ENCODE measurements at places on chromosomes 16 and 17.

GRCh38 chr17:67519801-67520251, 142.7 kb downstream of the PITPNC1 start:
- no peak for DNase-seq

GRCh38 chr17:64146418-64147109, 16.6 kb upstream of the ERN1 start:
- peak; percentile 73 for DNase-seq

DNA sequence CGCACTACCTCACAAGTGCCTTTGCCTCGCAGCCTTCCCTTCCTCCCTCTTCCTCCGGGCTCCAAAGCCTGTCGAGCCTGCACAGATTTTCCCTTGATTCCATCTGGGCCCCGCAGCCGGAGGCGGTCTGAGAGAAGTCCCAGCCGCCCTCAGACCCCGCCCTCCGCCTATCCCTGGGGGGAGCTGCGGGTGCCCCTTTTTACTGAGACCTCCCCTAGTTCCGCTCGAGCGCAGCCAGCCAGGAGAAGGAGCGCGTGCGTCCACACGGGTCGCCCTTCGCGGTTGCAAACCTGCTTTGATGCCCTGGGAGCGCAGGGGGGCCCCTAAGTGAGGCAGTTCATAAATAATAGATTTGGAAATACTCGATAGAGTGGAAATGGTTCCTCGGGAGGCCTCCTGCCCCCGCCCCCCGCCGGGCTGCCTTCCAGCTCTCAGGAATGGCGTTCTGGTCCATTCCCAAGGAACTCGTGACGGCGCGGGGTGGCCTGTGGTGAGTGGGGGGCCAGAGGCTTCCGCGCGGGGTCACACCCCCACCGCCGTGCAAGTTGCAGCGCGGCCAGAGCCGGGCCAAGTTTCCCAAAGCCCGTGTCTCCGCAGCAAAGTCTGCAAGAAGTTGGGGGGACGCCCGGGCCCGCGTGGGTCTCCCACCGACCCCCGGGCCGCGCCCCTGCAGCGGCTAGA, 610 bp downstream of the C16orf74 start:
- peak; percentile 55 for DNase-seq

- DNase-seq = no peak
Observed at GRCh38 chr16:17211797-17212196, 259.0 kb downstream of the XYLT1 start.

GRCh38 chr17:6041246-6041645, 28.9 kb upstream of the WSCD1 start:
- no peak for DNase-seq

DNA sequence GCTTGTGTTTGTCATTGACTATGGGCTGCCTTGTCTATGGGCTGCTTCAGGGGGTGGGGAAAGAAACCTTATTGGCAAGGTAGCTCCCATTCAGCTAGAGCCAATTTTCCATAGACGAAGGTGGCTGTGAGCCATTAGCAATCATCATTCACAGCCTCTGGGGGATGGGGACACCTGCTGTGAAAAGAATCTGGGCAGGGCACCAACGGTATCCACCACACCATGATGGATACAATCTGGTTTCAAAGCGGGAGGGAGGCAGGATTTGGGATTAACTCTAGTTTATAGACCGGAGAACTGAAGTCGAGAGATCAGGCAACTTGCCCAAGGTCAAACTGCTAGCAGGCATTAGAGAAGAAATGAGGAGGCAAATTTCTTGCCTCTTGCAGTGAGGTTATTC, 182.3 kb downstream of the SHISA9 start:
- no peak for DNase-seq

DNA sequence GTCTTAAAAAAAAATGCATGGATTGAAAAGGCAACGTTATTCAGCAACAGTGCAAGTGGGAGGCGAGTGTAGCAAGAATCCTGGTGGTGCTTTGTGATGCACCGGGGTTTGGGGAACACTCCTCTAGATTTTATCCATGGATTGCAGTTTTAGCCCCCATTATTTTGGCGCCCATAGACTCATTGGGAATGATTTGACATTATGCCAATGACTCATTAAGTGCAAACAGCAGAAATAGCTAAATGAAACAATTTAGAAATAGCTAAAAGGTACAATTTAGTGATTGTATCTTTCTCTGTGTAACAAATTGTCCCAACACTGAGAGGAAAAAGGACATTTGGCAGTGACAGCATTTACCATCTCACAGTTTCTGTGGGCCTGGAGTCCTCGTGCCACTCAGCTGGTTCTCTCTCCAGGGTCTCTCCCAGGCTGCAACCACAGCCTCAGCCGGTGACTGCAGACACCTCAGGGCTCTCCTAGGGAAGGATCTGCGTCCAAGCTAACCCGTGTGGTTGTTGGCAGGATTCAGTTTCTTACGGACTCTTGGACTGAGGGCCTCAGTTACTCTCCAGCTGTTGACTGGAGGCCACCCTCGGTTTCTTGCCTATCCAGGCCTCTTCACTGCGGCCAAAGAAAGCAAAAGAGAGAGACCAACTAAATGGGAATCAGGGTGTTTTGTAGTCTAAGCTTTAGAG, 398.7 kb downstream of the SNX29 start:
- DNase-seq = no peak

- no peak for DNase-seq
Observed at GRCh38 chr16:6725634-6726331, 606.9 kb upstream of the RBFOX1 start.
